Immature natural killer cell (primary cell): ENCODE measurements at places on chromosomes 13 and 19.
A peak's percentile ranks its signal among the peaks of the same experiment; 100 is the strongest.

DNA sequence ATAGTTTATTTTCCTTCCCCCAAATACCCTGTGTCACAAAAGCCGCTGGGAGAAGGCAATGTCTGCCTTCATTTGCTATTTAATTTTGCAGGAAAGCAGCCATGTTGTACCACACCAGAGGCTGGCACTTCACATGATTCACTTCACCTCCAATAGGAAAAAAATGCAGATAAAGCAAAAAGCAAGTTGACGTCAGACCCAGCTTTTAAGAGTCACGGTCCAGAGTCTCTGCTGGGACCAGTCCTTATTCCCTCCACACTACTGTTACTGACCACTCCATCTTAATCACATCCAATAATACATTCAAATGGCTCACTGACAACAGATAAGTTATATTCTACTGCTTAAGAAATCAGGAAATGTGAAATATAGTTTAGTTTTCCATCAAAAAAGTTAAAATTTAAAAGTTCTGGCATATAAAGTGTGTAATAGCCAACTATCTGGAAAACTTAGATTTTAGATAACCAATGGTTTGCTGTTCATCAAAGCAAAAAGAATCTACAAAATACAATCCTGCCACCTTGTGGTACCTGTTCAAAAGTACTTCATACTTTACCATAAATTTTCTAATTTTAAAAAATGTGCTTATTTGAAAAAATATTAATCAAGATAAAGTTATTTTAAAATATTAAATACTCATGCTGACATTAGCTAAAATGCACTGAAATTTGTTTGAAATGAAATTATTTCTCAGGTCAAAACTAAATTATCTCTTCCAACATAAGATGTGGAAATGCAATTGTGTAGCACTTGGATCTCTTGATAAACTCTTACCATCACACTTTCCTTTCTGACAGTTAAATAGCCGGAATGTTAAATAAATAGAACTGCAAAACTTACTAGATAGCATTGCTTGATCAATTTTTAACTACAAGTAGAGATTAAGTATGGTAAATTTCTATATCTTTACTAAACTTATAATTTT lies 97.3 kb downstream of the SERP2 start:
- peak; percentile 25 for DNase-seq

GRCh38 chr19:36061367-36061766 lies 6.7 kb downstream of the WDR62 start:
- DNase-seq: no peak

DNA sequence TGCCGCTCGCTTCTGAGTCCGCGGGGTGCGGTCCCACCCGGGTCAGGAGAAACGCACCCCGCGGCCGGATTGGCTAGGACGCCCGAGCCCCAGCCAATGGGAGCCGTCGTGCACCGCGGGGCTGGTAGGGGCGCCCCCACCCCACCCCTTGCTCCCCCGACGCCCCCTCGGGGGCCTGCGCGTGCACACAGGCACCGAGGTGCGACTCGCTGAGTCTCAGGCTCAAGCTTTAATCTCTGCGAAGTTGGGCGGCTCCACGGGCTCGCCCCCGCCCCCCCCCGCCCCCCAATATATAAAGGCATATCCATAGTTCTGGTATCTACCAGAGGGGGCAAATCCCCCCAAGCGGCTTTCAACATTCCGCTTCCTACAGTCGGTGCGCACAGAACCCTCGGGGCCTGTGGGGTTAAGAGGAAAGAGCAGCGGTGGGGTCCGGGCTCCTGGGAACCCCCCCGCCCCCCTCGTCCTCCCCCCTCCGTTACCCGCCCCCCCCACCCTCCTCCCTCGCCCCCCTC lies at the start of gene COX6B2:
Gene COX6B2 (minus strand): TSS at position 22 of the 515 bp plus-strand sequence. CDS start 198 bp downstream, outside the sequence.
- DNase-seq: no peak

DNA sequence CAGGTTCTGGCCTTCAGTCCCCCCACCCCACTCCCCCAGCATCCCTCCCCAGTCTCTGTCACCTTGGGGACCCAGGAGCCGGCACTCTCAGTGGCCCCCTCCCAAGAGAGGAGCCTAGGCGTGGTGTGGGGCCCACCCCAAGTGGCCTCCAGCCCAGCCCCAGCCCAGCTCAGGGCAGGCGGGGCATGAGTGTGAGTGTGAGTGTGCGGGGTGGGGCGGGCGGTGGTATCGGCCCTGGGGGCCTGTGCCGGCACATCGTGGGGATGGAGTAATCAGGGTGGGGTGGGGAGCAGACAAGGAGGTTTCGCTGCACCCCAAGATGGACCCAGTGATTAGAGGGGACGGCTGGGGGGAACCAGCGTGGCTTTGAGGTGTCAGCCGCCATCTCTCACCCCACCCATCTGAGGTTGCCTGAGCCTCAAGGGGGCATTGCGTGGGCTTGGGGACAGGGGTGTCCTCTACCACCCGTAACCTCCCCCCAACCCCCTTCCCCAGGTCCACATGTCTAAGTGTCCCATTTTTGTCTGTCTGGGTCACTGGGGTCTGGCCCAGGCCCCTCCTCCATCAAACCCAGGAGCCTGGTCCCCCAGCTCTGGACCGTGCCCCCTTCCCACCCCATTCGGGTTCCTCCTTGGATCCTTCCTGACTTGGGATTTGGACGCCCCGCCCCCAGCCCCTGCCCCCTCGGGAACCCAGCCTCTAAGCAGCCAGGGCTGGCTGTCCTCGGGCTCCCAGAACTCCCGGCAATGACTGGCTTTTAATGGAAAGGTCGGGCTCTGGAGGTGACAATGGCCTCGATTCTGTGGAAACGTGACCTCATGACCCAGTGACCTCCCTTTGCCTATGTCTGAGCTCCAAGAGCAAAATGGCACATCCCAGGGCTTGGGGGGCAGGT lies 6.9 kb upstream of the SULT2B1 start:
- DNase-seq: no peak

GRCh38 chr19:31109636-31110035 lies 239.6 kb downstream of the TSHZ3 start:
- no peak for DNase-seq

DNA sequence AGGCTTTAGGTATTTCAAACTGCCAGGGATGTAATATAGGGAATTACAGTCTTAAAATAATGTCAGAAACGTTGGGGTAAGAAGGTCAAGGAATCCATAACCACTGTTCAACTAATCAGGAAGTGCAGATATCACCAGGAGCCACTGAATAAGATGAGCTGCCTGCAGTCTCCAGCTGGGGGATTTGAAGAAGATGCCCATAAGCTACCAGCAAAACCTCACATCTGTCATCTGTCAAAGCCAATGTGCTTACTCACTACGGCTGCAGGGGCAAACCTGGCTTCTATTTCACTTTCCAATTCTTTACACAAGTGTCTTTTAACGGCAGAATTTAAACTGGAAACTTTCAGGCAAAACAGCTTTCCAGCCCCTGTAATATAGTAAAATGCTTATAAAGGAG lies 1410.1 kb upstream of the ATXN8OS start:
- DNase-seq: no peak

- DNase-seq: no peak
Observed at GRCh38 chr19:4027146-4027545, 19.6 kb downstream of the PIAS4 start.

DNA sequence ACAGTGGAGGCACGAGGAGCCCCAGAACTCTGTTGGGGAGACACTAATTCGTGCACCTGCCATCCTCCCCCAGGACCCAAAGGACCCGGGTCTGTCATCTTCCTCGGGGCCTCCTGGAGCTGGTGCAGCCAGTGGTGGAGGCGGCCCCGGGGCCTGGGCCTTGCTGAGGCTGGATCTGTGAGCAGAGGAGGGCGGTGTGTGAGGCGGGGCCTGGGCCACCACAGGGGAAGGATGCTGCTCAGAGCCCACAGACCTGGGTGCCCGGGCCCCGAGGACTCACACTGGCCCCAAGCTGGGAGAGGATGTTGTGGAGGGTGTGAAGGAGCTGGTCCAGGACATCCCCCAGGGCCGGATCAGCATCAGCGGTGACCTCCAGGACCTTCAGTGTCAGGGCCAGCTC lies 8.3 kb downstream of the IFNL3 start:
- DNase-seq: peak; percentile 17

DNA sequence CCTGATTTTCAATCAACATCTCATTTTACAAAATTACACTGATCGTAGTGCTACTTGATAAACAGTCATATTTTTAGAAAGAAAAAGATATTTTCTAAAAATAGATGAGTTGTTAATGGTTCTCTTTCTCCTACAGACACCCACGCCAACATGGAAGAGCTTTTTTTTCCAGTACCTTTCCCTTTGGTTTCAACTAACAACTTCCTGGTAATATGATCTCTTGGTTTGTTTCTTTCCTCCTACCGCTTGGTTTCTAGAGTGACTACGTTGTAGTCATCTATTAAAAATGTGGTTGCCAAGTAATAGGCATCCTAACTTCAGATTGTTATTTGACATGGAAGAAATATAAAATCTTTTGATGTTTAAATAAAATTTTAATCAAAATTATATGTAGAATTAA lies 189.0 kb downstream of the LACC1 start:
- no peak for DNase-seq

- no peak for DNase-seq
Observed at GRCh38 chr13:70516226-70516625, 408.0 kb upstream of the KLHL1 start.

DNA sequence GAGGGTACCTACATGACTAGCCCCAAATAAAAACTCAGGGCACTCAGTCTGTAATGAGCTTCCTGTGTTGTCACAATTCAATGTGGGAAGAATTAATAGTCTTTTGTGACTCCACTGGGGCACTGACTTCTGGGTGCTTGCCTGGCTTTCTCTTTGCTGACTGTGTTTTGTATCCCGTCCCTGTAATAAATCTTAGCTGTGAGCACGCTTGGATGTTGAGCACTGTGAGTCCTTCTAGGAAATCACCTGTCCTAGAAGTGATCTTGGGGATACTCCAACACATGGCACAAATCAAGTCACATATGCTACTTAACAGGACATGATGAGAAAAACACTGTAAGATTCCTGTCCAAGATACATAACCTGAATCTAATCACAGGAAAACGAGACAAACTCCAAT lies 83.0 kb downstream of the USP12 start:
- DNase-seq: no peak

DNA sequence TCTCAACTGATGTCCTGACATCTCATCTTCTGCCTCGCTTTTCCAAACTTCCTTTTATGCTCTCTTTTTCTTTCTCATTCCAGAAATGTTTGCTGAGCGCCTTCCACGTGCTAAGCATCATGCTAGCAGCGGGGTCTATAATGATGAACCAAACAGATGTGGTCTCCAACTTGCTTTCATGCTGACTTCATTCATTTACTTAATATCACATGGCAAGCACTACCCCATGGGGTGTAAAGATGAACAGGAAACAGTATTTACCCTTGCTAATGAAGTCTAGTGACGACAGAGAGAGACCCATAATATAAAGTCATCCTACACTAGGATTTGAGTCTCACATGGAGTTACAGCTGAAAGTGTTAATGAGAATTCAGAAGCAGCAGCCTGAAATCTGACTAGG lies 21.6 kb upstream of the URAD start:
- DNase-seq: no peak

GRCh38 chr19:28500982-28501630 lies 711.8 kb downstream of the UQCRFS1 start:
- peak; percentile 73 for DNase-seq

DNA sequence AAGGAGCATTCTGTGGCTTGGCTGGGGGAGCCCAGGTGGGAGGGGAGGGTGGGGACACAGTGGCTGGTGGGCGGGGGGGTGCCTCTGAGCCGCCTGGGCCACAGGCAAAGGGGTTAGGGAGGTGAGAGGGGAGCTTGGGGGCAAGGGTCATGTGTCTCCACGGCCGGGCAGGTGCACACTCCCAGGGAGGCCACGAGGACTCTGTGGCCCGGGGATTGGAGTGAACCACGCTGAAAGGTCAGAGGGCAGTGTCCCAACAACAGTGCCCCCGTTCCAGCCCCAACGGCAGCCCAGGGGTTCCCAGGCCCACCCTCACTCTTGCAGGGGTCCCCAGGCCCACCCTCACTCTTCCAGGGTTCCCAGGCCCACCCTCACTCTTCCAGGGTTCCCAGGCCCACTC lies 9.6 kb downstream of the C2CD4C start:
- DNase-seq: no peak

- no peak for DNase-seq
Observed at GRCh38 chr13:23449398-23450162, 16.1 kb upstream of the SACS start.

GRCh38 chr19:53849237-53849676 lies 18.4 kb upstream of the MYADM start:
- DNase-seq: no peak

DNA sequence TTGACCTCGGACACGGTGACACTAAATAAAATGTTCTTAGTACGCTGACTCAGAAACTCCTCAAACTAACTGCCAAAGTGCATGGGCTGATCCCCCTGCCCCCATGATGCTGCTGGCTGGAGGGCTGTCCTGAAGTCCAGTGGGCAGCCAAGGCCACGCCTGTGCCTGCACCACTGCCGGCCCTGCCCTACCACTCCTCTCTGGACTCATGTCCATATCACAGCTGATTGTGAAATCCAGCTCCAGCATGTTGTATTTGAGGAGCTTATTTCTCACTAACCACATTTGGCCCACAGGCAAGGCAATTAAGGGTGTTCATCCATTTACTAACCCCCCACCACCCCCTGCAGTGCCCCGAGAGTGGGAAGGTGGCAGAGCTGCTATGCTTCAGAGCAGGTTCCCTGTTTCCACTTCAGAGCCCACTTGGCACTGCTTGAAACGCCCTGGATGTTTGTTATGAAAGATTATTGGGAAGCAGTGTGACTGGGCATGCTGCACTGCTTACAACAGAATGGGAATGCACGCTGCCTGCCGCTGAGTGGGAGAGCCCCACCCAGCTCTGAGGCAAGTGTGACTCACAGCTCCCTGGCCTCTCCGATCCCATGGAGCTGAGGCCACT lies 114.0 kb downstream of the UQCRFS1 start:
- DNase-seq: no peak

- DNase-seq: no peak
Observed at GRCh38 chr19:10889880-10890279, 18.5 kb downstream of the CARM1 start.

DNA sequence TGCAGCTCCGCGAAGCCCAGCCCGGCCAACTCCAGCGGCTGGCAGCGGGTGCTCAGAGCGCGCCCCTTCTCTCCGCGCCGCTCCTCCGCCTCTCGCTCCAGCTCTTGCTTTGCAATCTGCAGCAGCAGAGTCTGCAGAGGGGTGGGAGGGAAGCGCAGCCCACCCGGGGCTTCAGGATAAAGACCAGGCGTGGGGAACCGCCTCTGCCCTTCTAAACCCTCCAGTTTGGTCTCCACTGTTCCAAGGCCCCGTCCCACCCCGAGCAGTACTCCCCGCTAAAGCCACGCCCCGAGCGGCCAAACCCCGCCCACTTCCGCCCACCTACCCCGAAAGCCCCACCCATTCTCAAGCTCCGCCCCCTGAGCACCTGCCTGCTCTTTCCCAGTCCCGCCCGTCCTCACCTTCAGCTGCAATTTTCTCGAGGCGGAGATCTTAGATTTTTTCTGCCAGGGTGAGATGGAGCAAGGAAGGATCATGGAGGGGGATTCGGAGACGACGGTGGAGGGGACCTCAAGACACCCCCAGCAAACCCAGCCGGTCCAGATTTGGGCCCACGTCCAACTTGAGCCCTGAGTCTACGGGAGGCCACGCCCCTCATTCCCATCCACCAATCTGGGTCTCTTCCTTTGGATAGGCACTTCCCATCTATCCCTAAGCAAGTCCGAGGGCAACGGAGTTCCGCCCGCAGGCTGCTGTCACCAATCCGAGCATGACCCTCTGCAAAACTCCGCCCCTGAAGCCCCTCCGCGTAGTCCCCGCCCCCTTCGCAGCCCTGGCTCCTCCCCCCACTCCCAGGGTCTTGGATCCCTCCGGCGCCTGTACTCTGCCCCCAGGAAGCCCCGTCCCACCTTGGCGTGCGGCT lies 1.1 kb downstream of the TNNI3 start:
- DNase-seq: peak; percentile 26

GRCh38 chr13:52906122-52906903 lies 57.9 kb upstream of the PCDH8 start:
- no peak for DNase-seq

- DNase-seq: peak; percentile 33
Observed at GRCh38 chr19:2097203-2097885, 629 bp downstream of the IZUMO4 start.
